ENCODE measurements at places on chromosomes 11 and 22.

DNA sequence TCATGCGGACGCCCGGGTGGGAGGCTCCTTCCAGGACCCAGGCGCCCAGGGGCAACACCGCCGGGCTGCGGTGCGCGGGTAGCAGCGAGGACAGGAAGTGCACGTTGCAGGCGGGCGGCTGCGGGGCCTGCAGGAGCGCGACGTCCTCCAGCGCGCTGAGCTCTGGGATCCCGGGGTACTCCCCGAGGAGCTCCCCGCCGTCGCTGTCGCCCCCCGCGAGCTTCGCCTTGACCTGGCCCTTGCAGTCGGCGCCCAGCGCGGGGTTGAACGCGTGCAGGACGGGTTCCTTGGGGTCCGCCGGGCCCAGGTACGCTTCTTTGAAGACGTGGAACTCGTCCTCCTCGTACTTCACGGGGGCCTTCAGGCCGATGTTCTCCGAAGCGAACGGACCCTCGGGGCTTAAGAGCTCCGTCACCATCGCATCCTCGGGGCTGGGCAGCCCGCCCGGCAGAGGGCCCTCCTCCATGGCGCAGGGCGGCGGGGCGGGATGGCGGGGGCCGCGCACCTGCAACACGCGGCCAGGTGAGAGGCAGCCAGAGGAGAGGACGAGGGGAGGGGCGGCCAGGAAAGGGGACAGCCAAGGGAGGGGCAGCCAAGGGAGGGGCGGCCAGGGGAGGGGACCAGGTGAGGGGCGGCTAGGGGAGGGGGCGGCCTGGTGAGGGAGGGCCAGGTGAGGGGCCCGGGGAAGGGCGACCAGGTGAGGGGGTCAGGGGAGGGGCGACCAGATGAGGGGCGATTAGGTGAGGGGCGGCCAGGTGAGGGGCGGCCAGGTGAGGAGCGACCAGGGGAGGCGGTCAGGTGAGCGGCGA lies 921 bp downstream of the TESMIN start:
- DNase-seq = peak; percentile 63

GRCh38 chr11:118229274-118229847 lies 4.5 kb upstream of the JAML start:
- DNase-seq = no peak

DNA sequence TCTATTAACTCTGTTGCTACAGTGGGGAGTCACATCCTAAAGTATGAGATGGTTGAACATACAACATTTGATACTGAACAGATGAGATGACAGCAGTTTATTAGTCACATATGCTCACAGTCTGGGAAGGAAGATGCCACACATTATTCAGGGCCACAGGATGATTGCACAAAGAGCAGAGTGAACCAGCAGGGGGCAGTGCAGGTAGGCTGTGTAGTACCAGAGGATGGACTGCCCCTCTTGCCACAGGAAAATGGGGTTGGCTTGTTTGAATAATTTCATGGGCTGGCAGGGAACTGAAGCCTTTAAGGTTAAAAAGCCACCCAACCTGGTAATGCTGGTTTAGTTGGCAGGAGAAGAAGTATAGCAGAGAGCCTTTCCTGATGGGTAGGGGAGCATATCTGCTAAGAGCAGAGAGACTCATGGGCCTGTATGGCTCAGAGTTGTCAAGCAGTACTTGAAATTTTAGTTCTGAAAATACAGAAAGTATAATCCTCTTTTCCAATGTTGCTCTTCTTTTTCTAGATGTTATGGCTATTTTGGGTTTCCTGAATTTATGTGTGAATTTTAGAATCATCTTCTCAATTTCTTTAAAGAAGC lies 180.4 kb upstream of the B3GAT1 start:
- no peak for DNase-seq

DNA sequence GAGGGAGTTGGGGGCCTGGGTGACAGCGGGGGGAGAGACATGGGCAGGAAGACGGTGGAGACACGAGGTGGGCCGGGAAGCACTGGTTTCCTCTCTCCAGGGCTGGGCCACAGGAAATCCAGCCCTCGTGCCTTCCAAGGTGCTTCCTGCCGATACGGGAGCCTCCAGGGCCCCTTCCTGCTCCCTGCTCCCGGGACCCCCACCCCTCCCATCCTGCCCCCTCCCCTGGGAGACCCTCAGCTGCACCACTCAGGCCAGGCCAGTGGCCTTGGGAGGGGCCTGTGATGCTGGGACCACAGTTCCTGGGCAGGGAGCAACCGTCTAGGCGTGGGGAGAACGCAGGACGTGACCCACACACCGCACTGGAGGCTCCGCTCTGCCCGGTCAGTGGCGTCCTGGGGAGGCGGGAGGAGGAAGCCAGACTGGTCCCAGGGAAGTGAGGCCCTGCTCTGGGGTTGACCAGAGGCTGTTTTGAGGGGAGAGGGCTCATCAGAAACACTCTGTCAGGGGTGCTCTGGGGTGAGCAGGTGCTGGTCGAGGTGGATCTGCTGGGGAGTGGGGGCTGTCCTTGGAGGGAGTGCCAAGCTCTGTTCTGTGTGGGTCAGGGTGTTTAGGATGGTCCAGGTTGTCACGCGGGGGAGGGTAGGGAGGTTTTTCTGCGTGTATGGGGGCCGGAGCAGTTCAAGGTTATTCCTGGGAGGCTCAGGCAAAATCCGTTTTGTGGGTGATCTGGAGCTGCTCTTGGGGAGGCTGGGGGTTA lies at the start of gene SHANK3:
Gene SHANK3, plus strand, starts transcription at position 353 of the 760 bp plus-strand sequence.
- DNase-seq = no peak

DNA sequence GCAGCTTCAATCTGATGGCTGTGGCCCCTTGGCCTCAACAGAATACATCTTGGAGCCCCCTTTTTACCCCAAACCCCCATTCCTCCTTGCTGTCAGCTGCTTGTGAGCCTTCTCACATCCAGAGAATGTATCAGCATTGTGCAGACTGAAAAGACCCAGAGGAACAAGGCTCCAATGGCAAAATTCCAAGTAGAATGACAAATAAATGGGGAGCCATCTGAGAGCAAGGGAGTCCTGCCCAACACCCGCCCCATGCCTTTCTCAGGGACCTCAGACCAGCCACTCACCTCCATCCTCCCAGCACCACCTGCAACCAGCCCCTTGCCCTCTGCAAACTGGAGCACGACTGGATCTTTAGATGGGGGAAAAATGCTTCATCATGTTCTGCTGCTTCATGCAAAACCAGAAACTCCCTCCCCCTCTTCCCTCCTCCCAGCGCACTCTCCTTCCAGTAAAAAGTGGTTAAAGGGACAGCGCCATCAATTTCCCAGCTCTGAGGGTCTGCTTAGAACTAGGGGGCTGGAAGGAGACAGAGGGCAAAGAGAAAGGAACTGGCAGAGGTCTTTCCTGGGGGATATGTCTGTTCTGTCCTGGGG lies 2.2 kb upstream of the NEFH start:
- DNase-seq = no peak

- no peak for DNase-seq
Observed at GRCh38 chr22:45064313-45065278, 54.8 kb upstream of the PHF21B start.

- no peak for DNase-seq
Observed at GRCh38 chr22:38165922-38166593, 15.6 kb downstream of the PLA2G6 start.

DNA sequence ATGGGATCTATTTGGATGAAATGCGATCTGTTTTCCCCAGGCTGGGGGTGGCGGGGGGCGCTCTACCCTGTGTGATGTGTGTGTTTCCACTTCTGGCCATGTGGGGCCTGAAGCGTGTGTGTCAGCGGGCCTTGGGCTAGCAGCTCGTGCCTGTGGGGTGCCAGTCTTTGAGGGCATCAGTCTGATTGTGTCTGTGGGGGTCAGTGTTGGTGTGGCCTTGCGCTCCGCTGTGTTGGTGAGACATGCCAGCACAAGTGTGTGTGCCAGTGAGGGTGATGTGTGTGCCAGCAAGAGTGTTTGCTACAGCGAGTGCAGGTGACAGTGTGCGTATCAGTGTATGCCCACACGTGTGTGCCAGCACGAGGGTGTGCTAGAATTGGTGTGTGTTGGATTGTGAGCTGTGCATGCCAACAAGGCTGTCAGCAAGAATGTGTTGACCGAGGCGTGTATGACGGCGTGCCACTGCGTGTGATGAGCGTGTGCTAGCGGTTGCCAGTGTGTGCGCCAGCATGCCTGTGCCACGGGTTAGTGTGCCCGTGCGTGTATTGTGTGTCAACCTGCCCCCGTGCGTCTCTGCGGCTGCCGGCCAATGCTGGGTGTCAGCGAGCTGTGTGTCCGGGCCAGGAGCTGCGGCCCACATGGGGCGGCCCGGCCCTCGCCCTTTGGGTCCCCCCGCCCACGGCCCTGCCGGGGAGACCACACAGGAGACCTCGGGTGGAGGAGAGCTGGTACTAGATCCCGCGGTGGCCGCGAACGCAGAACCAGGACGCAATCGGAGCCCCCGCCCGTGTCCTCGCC lies 519 bp downstream of the ARRB1 start:
- DNase-seq = peak; percentile 86

DNA sequence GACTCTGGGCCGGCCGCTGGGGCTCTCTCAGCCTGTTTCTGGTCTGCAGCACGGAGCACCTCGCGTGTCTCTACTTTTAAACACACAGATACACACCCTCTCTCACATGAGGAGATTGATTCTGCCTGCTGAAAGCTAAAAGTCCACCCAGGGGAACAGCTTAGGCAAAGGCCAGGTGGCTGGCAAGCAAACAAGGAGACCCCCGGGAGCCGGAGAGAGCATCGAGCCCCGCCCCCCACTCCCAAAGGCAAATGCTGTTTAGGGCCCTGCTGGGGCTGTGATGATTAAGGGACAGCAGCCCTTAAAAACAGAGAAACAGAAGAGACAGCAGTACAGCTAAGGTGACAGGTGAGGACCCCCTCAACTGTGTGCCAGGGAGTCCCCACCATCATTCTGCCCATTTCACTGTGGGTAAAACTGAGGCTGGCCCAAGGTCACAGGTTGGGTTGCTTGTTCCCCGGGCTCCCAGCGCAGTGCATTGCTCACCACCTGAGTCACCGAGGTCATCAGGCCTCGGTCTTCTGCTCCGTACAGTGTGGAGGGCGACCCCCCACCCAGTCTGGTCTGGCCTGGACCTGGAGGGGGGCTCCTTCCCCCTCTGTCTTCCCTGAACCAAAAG lies 6.8 kb downstream of the CABP7 start:
- no peak for DNase-seq

GRCh38 chr11:2104524-2105440 lies 34.4 kb downstream of the IGF2 start:
- no peak for DNase-seq

DNA sequence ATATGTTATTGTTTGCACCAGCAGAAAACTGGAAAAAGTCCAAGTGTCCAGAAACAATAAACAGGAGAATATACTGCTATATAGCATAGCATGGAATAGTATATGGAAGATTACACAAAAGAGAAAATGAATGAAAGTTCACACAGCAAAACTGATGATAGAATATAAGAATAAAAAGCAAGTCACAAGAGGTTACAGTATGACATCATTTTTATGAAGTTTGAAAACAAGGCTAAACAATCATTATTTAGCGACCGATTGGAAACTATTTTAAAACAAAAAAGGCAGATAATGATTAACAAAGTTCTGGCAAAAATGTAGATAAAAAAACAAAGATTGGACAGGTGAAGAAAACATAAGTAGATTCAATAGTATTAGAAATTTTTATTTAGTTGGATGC lies 47.1 kb downstream of the SOX6 start:
- no peak for DNase-seq

GRCh38 chr11:65547446-65548125 lies 10.6 kb downstream of the LTBP3 start:
- peak; percentile 40 for DNase-seq

- no peak for DNase-seq
Observed at GRCh38 chr11:81104051-81104450, 1629.6 kb downstream of the FAM181B start.

DNA sequence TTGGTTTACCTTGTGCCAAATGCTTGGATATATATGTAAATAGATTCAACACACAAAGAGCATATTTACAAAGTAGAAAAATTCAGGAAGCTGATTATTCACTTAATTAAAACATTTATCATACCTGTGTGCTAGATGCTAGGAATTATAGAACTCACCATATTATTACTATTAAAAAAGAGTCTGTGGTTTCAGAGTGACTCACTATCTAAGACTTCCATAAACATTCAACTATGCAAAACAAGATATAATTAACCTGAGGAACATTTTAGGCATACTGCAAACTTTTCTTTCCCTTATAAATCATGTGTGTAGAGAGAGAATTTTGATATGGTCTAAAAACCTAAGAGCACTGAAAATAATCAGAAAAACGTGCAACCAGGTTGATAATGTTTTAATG lies 27.3 kb downstream of the CTSC start:
- DNase-seq = no peak

DNA sequence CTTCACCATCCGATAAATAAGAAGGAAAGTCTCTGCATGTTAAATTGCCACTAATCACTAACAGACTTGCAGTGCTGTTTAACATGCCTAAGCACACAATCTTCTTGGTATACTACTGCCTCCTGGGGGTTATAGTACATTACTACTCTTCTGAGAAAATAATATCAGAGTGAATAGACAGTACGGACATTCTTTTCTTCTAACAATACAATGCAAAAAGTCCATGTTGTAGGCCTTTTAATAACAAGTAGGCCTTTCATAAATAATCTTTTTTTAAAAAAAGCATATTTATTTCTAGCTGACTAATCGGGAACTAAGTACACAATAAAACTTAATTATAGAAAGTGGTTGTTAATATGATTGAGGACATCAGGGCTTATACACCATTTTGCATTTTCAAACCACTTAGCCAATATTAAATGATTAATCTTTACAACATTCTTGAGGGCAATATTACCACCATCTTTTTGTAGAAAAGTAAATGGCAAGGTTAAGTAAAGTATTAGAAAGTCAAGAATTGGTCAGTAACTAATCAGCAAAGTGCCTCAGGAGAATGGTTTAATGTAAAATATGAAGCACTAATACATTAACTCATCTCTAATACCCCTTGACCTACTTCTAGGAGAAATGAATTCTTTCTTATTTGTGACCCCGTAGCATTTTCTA lies 84.7 kb downstream of the TTC28 start:
- no peak for DNase-seq

GRCh38 chr22:50585238-50585637 lies 2.6 kb upstream of the CHKB start:
- no peak for DNase-seq

DNA sequence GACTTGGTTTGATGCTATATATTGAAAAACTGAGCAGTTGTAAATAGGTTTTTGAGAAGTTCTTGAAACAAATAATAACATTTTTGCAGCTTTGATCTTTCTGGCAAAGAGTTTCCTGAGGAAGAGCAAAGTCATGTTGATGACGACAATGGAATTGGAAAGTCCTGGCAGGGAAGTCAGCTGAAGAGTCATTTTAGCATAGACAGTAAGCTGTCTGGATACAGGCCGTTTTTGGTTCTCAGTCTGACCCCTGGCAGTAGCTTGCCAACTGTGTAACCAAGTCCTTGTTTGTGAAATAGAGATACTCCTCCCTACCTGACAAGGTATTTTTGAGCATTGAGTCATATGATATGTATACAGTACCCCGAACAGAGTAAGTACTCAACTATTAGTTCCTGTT lies 193.3 kb downstream of the C11orf91 start:
- DNase-seq = no peak

Measured in Right ventricle myocardium inferior (tissue), 1 donor.